Right renal pelvis (tissue), 4 donors: ENCODE measurements at places on chromosomes 2 and 18. TPM values are rescaled to one million over a fixed set of nuclear protein-coding genes. Genes with fewer than 3 reads are reported as not detected.

DNA sequence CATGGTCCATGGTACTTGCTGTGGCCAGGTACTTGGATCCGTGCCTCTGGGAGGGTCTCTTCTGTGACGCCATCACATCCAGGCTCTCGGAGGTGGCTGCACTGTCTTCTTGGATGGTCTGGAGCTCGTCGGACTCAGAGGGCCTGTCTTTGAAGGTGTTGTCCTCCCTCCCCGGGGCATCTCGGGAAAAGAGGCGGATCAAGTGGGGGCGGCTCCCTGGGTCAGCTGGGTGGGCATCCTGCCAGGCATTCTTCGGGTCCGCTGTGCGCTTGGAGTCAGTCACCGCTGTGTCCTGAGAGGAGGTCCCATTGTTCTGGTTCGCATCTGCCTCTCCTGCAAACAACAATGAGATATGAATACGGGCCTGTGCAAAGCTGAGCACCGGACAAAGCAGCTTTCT lies 115.6 kb downstream of the MBP start:
- no peak for DNase-seq

The REG1B gene
- not detected for polyA plus RNA-seq

DNA sequence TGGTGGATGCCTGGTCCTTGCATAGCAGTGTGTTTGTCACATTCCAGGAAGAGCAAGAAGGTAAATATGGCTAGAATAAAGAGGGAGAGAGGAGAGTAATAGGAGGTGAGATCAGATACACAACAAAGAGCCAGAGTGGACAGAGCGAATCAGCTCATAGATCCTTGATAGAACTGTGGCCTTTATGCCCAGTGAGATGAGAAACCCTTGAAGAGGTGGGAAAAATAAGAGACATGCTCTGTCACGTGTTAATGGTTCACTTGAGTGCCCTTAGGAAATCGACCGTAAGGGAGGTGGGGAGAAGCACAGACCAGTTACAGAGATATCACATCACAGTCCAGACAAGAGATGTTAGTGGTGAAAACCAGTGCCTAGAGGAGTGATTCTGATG lies 84.7 kb upstream of the RAB27B start:
- no peak for DNase-seq

- DNase-seq = no peak
These were observed 205.1 kb upstream of the DPP10 start for GRCh38 chr2:114237331-114237730.

- DNase-seq = no peak
These were observed 108.3 kb downstream of the ARL6IP6 start for GRCh38 chr2:152826581-152827279.
